ENCODE measurements at places on chromosomes 6 and 20.

DNA sequence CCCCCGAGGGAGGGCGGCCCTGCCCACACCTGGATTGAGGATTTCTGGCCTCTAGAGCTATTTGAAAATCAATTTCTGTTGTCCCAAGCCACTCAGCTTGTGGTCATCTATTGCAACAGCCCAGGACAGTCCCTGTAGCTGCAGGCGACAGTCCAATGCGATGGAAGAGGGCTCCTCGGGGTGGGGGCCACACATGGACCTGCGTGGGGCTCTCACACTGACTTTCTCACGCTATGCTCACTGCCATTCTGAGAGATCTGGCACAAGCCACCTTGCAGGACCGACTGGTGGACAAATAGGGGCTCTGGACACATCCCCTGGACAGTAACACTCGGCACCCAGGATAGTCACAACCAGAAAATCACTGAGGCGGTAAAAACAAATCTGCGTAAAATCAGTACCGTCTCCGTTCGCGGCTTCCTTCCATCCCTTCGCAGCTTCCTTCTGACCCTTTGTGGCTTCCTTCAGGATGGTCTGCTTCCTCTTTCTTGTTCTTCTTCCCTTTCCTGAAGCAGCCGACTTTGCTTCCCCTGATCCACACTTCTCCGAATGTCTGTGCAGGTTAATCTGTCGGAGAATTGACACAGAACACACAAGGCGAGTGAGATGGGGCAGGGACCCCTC lies 21.8 kb downstream of the CTCFL start:
- DNase-seq: no peak

- DNase-seq: no peak
Observed at GRCh38 chr20:61439251-61439650, 187.2 kb downstream of the CDH4 start.

- no peak for DNase-seq
Observed at GRCh38 chr20:54133434-54134427, 40.1 kb downstream of the CYP24A1 start.

GRCh38 chr20:15847196-15847784 lies 726.0 kb downstream of the KIF16B start:
- DNase-seq: no peak

DNA sequence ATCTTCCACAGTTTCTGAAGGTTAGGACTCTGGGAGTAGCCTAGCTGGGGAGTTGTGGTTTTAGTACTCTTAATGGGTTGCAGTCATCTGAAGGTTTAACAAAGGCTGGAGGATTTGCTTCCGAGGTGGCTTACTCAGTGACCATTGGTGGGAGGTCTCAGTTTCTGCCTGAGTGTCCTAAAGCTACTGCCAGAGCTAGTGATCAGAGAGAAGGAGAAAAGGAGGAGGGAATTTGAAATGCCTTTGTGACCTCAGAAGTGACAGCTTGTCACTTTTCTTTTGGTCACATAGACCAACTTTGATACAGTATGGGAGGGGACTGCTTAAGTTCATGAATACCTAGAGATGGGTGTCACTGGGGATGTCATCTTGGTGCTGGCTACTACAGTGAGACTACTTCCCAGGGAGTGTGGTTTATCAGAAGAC lies 41.3 kb downstream of the NCOA3 start:
- no peak for DNase-seq

GRCh38 chr20:17273717-17274116 lies 46.9 kb downstream of the PCSK2 start:
- DNase-seq: no peak

GRCh38 chr6:24105191-24105590 lies 20.8 kb upstream of the NRSN1 start:
- no peak for DNase-seq

DNA sequence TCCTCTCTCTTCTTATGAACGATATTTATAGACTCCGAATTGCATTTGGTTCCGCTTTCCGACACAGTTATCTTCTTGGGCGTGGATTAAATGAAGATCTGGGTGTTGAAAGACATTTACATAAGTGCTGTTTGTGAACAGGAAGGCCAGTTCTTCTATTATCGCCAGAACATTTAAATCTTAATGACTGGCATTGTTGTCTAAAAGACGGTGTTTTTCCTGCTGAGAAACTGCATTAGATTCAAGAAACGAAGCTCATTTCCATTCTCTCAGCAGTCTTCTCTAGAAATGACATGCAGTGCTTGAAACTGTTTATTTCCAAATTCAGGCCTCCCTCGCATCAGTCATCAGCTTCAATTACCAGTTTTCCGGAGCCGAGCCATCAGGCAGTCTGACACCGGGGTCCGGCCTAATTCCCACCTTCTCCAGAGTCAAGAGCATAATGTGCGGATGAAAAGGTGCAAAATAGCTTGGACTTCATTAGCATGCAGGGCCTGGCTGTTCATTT lies 16.0 kb downstream of the LINC00237 start:
- DNase-seq: no peak

- no peak for DNase-seq
Observed at GRCh38 chr6:35046103-35046502, 95.0 kb downstream of the TCP11 start.

GRCh38 chr20:63228806-63229205 lies 6.9 kb upstream of the BIRC7 start:
- DNase-seq: no peak

DNA sequence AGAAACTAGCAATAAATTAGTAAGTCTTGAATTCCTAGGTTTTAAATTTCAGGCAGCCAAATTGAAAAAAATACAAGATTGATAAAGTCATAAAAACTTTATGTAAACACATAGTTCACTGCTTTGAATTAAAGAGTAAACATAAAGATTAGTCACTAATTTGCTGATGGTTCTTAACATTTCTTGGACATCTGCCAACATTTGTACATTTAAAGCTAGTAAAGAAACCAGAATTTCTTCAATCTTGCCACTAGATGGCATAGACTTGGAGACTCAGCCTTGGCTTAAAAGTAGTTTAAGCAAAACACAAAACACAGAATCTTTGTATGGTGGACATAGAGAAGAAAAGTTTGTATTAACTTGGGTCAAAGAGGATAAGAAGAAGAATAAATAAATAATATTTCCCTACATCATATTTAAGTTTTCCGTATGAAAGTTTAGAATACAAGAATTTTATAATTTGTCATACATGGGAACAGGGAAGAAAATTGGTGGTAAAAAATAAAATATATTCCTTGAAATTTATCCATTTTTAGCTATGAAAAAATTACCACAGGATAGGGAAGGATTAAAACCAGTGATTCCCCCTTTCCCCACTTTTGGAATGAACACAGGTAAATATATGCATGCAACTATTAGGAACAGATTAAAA lies 41.7 kb upstream of the FAM135A start:
- no peak for DNase-seq

DNA sequence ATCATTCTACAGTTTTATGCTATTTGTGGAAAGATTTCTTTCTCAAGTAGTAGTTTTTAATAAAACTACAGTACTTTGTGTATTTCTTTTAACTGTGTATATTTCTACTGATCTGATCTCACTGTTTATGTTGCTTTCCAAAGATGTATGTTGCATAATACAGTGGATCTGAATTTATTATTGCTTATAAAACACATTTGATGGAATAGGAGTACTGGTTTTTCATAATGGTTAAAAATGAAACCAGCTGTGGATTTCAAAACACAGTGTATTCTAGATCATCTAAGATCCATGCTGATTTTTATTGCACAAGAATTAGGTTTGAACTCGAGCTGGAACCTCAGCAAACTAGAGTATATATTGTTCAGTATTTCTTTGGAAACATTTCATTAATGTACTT lies 8.0 kb downstream of the NKX2-4 start:
- DNase-seq: no peak

DNA sequence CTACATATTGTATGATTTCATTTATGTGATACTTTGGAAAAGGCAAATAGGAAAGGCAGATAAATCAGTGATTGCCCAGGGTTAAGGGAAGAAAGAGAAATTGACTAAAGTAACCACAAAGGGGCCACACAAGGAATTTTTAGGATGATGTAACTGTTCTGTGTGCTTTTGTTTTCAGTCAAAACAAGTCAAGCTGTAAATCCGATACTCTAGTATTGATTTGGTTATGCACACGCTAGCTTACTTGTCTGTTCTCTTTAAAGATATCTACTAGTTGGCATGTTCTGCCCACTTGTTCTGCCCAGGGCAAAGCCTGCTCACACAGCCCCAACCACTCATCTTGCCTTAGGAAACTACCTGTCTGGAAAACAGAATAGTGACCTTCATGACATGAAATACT lies 6.4 kb downstream of the FBXL4 start:
- DNase-seq: no peak
